ENCODE measurements at places on chromosomes 11 and 22.

- no peak for DNase-seq
Measured at GRCh38 chr11:17635551-17635938, 83.8 kb upstream of the MYOD1 start.

DNA sequence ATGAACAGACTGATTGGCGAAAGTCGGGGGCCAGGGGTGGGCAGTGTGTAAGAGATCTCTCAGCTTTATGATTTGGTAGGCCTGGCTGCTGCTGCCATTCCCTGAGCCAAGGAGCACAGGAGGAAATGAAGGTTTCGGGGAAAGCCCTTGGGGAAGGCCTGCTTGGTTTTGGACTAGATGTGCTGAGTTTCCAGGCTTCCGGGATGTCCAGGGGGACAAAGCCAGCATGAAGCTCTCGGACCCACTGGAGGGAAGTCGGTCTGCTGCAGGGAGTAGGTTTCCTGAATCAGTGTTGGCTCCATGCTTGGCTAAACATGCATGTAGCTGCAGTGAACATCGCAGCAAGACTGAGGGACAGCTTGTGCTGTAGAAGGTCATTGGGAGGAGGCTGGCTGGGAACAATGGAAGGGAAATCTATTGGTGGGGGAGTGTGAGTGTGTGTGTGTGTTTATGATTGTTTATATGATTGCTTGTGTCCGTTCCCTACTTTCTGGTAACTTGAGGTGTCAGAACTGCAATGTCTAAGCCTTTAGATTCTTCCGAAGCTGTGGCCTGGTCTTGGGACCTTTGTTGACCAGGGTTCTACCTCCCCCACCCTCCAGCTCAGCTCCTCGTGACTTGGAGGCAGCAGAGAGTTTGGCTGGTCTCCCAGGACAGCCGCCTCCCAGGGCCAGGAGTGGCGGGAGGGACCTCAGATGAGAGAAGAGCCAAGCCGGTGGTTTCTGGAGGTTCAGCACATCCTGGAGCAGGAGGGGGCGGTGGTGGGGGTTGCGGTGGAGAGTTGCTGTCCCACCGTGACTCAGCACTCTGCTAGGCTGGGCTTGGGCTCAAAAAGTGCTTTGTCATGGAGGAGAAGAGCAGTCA, 4.0 kb upstream of the FTH1 start:
- DNase-seq = peak; percentile 70

GRCh38 chr11:60130496-60130895, 42.0 kb downstream of the MS4A2 start:
- DNase-seq = no peak

DNA sequence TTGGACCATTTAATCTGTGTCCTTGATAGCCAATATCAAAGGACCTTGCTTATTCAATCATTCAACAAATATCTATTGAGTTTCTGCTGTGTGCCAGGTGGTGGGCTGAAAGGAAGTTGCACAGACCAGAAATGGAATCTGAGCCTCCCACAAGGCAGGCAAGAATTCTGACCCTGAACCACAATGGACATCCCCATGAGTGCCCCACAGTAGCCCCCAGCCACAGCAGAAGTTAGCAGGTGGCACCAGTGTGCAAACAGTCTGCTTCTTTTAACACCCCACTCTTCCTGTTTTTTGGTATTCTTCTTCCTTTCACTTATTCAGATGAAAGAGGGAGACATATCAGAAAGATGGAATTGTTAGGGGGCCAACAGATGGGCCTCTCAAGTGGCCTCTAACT, 12.2 kb upstream of the SERPING1 start:
- no peak for DNase-seq

DNA sequence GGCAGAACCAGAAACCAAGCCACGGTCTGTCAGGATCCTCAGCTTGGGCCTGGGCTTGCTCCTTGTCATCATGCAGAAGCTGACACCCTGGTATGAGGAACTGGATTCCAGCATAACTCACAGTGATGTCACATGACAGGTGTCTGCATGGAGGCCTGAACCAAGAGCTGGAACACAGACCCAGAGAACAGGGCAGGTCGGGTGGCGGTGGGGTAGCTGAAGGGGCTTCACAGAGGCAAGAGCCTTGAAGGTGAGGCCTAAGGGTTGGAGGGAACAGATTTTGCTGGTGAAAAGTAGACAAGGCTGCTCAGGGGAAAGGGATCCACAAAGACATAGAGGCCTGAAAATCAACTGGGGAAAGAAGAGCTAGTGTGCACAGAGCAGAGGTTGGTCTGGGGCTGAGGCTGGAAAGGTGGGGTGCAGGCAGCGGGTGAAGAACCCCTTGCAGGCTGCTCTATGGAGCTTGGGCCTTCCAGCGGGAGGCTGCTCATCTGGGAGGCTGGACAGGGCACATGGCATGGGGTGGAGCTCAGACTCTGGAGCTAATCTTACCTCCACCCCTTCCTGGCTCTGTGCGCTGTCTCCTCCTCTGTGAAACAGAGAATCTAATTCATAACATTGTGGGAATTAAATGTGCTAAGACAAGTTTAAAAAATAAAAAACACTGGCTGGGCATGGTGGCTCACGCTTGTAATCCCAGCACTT, 18.4 kb upstream of the RPS3 start:
- no peak for DNase-seq

DNA sequence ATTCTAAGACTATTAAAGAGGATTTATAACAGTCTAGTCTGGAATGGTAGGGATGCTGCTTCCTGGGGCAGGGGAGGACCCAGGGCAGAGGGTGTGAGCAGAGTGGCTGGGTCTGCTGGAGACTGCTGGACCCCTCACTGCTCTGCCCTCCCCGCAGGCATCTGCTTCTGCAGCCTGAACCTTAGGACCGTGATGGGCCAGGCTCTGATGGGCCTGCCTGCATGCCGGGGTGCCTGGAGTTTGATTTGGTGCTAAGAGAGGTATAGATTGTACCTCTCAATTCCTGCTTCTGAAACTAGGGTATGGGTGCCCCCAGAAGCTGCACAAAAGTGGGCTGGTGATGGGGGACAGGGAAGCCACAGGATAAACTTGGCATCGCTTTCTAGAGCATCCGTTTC, 54.9 kb downstream of the CD82 start:
- DNase-seq = no peak

GRCh38 chr11:2259897-2260451, 10.4 kb downstream of the ASCL2 start:
- DNase-seq = no peak

- DNase-seq = no peak
Measured at GRCh38 chr22:26722159-26722558, 64.8 kb downstream of the MIAT start.

DNA sequence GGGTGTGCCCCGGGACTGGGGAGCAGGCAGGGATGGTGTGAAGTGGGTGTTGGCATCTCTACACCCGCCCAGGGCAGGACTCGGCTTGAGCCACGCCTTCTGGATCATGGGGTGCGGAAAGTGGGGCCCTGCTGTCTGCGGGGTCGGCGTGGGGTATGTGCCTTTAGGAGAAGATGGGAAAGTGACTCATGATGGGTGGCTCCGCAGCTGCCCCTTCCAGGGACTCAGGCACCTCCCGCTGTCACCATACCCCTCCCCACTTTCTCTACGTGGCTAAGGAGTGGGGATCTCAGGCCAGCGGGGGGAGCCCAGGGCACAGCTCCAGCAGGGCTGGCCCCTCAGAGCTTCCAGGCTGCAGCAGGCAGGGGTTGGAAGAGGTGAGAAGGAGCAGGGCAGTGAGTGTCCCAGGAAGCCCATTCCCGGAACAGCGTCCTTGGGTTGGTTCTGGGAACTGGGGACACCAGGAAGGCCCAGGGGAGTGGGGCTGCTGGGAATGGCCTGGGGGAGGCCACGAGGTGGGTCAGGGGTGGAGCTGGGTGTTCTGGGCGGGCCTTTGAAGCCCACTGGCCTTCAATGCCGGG, 102.9 kb upstream of the FGF3 start:
- DNase-seq = no peak
